HCT116 (cell line): ENCODE measurements at places on chromosomes 3 and 15.

DNA sequence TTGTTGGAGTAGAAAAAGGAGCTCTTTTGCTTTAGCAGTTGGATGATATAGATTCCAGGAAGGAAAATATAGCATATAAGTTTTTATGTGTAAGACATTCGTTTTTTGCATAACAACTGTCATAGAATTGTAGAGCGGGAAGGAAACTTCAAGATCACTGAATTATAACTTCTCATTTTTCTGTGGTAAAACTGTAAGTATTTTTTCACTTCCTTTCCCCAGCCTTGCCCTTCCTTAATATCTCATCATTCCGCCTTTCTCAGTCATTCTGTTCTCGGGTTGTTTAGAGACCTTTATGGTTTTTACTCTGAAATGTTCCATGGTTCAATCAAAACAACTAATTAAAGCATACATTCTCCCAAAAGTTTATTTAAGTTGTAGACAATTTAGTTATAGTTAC lies 1.1 kb downstream of the EAF2 start:
- DNase-seq, result no peak

GRCh38 chr3:84141571-84141970 lies 817.2 kb upstream of the CADM2 start:
- DNase-seq, result no peak

GRCh38 chr15:59405079-59405478 lies 32.4 kb upstream of the MYO1E start:
- DNase-seq, result no peak

DNA sequence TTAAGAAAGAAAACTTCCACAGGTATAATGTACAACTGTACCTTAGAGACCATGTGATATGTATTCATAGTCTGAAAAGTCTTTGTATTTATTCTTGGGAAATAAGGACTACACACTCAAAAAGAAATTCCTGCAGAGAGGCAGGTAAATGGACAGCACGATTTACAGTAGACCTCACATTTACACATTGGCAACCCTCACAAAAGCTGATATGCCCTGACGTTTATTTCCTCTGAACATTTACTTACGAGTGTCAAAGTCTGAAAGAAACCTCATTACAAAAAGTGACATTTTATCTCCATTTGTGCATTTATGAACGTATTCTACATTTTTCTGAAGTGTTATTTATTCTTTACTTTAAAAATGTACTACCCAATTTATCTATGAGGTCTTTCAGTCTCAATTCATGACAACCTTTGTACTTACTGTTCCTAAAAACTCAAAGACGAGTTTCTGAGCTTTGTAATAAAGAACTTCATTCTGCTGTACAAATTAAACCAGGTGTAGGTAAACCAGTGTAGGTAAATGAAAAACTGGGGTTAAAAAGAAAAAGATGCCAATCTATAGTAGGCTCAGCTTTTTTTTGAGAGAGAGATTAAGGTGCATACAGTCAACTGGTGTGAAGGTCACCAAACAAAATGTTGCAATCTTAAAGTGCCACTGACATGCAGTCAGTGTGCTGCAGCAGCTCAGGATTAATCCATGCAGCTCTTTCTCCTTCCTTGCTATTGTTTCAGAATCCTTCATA lies 44.3 kb downstream of the THRB start:
- no peak for DNase-seq

- DNase-seq, result no peak
Measured at GRCh38 chr3:52886049-52886730, 11.2 kb downstream of the STIMATE start.
